ENCODE measurements at places on chromosomes 4 and X.

DNA sequence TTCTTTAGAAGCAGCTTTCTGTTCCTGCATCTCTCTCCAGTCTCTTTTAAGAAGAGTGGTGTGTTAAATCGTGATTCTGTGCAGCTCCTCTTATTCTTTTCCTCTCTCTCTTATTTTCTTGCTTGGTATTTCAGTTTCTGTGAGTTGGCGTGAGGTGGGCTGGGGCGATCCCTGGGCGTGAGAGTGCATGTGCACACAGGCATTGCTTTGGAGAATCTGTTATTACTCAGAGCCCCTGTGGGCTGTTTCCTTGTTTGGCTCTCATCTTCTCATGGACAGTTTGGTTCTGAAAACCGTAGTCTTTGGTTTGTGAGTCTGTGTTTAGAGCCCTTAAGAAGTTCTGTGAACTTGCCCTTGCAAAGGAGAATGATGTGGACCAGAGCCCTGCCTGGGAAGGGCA, 97.2 kb upstream of the CLNK start:
- no peak for DNase-seq

GRCh38 chrX:108072746-108073145, 18.6 kb downstream of the PSMD10 start:
- no peak for DNase-seq

DNA sequence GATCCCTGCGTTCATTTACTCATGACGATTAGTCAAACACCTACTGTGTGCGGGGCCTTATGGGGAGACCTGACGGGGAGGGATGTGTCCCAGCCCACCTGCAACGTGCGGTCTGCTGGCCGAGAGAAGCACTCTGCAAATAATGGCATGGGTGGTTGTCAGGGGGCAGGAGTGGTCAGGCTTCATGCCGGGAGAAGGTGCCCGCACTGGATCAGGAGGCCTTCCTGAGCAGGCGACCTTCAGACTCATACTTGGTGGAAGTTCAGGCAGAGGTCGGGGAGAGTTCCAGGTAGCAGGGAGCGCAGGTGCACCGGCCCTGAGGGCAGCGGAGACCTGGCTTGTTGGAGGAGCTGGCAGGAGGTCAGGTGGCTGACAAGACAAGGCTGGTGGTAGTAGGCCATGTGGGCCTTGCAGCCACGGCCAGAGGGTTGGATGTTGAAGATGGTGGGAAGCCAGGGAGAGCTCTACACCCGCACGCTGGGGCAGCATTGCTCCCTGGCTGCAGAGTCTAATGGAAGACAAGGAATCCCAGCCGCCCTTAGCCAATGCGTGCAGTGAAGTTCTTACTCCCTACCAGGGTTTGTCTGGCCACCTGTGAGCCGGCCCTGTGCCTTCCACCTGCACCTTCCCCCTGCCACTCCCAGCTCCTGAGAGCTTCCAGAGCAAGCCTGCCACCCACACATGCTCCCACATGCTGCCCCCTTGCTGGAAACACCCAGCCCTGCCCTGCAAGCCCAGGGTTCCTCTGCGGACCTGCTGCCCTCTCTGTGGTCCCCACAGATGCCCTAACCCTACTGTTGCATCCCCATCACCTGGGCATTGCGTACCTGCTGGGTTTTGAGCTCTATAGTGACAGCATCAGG, 97.3 kb downstream of the PSAPL1 start:
- no peak for DNase-seq

- no peak for DNase-seq
These were observed 127.8 kb downstream of the PCDH7 start for GRCh38 chr4:30847958-30848357.

- no peak for DNase-seq
These were observed 11.1 kb downstream of the LEF1 start for GRCh38 chr4:108157655-108158054.

GRCh38 chr4:138761638-138762220, 253.9 kb upstream of the NOCT start:
- DNase-seq: no peak

DNA sequence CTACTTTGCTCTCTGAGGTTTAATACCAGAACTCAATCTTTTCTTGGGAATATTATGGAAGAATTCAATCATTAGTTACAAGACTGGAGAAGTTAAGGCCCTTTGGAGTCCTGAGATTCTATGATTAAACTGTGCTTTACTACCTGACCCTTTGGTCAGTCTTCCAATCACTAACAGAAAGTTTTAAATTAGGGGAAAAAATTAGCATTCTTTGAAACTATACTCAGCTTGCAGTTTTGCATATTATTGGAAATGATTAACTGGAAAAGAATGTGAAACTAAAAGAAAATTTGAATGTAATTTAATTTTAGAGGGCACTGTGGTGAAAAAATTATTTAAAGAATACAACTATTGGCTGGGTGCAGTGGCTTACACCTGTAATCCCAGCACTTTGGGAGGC, 18.7 kb upstream of the GPR34 start:
- DNase-seq: no peak

DNA sequence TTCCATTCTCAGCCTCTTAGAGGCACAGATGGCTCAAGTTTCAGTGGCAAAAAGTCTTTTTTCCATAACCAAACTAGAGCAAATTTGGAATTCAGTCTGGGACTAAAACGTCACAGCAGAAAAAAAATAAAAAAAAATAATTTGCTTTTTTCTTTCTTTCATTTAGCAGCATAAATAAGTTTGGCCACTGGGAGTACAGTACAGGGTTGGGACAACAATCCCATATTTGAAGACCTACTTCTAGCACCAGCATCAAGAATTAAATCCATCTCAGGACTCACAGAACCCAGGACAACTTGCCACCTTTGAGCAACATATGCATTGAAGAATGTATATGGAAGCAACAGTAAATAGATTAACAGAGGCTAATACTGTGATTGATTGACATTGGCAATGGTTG, 214.0 kb downstream of the FBXW7 start:
- no peak for DNase-seq

GRCh38 chrX:105173071-105173470, 47.4 kb downstream of the TEX13A start:
- DNase-seq: no peak

- no peak for DNase-seq
These were observed 382.4 kb downstream of the TRAM1L1 start for GRCh38 chr4:116702949-116703348.

- DNase-seq: no peak
These were observed 59.8 kb downstream of the ARSJ start for GRCh38 chr4:113919611-113920010.

DNA sequence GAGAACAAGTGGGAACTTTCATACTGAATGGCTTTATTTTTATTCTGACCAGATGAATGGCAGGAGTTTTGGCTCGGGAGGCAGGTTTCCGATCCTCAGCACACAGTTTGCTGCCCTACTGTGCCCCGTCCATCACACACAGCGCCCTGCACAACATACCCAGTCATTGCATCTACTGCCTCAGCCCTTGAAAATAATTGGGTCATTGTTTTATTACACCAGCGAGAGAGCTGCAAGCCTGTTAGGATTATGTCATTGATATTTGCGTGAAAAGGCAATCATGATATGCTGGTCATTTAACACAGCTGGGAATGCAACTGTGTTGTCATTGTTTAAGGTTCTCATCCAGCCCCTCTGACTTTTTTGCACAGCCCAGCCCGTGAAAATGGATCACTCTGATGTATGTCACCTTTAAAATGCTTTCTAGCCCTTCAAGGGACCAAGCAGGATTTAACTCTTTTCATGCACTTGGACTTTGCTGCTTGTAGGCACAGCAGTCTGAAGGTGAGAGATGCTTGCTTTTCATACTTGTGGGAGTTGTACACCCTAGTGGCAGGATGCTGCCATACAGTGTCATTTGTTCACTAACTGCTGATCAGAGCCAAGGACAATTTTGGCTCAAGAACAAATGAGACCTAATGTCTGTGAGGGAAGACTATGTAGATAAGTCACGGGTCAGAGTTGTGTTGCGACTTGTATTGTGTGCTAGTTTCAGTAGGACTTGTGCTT, 62.3 kb downstream of the RTL9 start:
- no peak for DNase-seq

Data from GM12891 (cell line).